ENCODE measurements at places on chromosomes 2 and 18.

GRCh38 chr2:54408288-54408687 lies 47.8 kb upstream of the SPTBN1 start:
- DNase-seq = no peak

DNA sequence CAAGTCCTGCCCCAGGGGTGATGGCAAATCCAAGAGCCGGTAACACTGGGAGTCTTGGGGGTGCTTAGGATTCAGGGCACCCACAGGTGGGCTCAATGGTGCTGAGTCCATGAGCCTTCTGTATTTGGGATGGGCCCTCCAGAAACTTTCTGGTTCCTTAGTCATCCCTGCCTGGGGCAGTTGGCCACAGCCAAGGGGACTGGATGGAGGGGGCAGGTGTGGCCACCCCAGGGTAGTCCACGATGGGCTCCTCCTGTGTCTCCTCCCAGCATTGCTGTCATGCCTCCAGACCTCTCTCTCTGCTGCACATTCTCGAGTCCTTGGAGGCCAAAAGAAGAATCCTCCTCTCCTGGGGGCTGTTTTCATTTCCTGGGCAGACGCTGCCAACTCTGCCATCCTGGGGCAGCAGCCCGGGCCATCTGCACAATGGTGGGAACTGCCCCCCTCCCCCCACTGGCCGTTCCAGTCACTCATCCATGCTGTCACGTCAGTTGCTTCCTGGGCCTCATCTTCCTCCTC lies 158.0 kb upstream of the TWIST2 start:
- no peak for DNase-seq

GRCh38 chr2:174327841-174328113 lies 7.0 kb upstream of the SP9 start:
- no peak for DNase-seq

DNA sequence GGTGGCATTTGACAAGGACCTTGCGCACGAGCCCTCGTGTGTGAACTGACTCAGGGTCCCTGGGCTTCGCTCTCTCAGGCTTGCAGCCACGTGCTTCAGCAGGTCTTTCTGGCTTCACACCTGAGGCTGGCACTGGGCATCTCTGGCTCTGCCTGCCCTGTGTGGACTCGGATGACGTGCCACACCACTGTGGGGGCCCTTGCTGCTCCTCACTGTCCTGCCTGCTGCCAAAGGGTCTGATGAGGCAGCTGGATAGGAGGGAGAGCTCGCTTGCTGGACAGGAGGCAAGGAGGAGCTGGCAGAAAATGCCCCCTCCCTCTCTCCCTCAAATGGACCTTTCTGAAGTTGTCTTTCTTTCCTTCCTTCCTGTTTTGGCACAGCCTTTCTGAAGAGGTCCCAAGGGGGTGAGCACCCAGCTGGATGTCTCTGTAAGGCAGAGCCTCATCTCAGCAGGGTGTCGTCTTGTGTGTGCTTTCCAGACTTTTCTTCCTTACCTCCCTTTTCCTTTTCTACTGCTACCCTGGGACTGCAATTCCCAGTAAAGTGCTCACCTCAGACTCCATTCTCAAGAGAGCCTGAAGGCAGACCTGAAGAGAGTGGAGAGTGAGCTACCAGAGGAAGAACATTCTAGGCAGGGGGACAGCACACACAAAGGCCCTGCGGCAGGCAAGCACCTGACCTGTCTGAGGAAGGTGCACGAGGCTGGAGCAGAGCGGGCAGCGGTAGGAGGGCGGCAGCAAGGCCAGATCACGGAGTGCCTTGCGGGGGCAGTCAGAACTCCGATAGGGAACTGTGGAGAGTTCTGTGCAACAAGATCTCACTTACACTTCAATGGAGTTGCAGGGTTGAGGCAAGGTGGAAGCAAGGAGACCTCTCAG lies 5.3 kb downstream of the PER2 start:
- no peak for DNase-seq

- no peak for DNase-seq
These were observed 41.7 kb downstream of the RAMP1 start for GRCh38 chr2:237900891-237901831.

- DNase-seq = no peak
These were observed 146.3 kb upstream of the APCDD1 start for GRCh38 chr18:10308154-10308553.

DNA sequence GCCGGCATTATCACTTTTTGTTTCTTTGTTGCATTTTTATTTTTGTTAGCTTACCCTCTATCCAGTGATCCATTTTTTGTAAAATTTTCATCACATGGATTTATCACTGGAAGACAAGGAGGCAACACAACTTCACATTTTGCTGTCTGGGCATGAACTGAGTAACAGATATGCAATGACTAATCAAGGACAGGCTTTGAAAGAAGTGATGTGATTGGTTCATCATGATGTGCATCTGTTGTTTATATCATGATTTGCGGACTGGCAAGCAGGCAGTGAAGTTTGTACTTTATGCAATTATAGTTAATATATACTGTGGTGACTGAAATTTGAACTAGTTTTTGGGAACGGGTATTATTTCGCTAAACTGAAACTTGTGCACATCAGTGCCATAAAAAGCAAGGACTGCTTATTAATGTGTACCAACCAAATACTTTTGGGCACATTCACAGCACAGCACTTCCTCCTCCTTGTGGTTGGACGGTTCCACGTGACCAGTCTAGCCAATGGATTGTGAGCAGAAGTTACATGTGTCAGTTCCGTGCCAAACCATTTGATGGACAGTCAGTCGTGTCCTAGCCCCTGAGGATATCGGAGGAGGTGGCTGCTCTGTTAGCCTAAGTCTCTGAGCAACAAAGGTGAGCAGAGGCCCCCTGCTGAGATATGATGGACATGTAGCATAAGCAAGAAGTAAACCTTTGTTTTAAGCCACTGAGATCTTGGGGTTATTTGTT lies 201.4 kb upstream of the SIX2 start:
- DNase-seq = no peak

DNA sequence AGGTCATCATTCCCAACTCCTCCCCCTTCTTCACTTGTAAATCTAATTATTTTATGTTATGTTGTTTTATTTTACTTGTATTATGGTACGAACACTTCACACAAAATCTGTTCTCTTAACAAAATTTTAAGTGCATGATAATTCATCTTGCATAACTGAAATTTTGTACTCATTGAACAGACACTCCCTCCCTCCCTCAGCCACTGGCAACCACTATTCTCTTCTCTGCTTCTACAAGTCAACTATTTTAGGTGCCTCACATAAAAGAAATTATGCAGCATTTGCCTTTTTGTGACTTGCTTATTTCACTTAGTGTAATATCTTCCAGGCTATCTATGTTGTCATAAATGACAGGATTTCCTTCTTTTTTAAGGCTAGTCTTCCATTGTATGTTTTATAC lies 30.4 kb upstream of the OSBPL6 start:
- no peak for DNase-seq

- DNase-seq = no peak
These were observed 30.7 kb downstream of the METTL4 start for GRCh38 chr18:2540575-2540974.

DNA sequence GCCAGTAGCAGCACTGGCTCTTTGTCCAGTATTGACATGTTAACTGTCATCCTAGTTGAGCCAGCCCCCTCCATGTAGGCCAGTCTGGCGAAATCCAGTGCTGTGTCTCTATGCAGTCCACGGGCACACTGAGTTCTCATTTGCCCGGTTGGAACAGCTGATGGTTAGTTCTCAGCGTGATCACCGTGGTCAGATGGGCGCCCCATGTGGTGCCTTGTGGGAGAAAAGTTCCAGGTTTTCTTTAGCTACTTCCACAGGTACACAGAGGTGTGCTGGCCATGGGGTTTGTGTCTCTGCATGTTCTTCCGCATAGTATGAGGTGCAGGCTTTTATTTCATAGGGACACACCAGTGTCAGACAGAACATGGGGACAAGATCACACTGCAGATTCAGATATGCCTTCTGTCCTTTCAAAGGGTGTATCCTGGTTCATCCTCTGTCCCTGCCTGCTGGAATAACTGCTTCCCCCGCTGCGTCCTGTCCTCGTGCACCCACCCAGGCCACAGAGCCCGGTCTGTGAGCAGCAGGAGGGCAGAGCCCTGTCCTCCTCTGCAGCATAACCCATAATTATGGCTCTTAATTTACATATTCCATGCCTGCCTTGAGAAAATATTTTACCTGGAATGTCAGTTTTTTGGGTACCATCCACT lies 334.1 kb downstream of the GBX2 start:
- no peak for DNase-seq

GRCh38 chr2:30778611-30779010 lies 28.6 kb downstream of the CAPN13 start:
- DNase-seq = no peak

DNA sequence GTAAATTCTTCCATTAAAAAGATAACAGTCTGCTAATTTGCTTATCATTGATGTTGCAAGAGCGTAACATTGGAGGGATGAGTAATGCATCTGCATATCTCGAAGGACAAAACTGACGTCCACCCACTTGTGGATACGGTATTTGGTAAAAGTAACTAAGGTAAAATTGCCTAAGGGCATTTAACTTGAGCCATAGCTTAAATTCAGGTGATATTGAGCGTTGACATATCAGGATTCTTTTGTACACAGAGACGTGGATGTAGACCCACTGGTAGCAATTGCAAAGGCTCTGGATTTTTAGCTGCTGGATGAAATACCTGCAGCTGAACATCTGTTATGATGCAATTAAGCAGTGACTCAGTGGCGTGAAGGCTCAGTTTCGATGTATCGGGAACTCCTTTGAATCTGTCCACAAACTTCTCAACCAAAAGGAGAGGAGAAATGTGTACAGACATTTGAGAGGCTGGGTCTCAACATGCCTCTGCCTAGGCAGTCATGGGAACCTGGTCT lies 119.3 kb downstream of the SPTBN1 start:
- DNase-seq = no peak

GRCh38 chr2:68043695-68044094 lies 19.1 kb downstream of the C1D start:
- DNase-seq = no peak

DNA sequence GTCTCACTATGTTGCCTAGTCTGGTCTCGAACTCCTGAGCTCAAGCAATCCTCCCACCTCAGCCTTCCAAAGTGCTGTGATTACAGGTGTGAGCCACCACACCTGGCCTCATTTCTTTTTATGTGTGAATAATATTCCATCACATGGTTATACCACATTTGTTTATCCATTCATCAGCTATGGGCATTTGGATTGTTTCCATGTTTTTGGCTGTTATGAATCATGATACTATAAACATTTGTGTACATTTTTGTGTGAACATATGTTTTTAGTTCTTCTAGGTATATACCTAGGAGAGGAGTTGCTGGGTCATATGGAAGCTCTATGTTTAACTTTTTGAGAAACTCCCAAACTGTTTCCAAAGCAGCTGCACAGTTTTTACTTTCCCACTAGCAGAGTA lies 24.4 kb downstream of the PKP4 start:
- DNase-seq = no peak

GRCh38 chr2:128687565-128687964 lies 368.9 kb upstream of the HS6ST1 start:
- no peak for DNase-seq

DNA sequence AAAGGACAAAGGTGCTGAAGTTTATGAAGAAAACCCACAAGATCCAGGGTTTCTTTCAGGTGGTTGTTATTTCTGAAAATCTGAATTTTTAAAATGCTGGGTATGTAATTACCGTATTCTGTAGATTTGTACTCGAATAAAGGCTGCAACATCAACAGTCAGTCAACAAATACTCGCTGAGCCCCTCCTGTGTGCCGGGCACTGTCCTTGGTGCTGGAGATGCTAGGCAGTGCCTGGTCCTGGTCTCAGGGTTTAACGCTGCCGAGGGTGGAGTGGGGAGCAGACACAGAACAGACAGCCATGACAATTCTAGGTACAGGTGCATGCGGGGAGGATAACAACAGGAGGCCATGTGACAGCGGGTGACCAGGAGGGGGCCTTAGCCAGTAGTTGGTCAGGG lies 27.2 kb upstream of the PDIA6 start:
- no peak for DNase-seq

DNA sequence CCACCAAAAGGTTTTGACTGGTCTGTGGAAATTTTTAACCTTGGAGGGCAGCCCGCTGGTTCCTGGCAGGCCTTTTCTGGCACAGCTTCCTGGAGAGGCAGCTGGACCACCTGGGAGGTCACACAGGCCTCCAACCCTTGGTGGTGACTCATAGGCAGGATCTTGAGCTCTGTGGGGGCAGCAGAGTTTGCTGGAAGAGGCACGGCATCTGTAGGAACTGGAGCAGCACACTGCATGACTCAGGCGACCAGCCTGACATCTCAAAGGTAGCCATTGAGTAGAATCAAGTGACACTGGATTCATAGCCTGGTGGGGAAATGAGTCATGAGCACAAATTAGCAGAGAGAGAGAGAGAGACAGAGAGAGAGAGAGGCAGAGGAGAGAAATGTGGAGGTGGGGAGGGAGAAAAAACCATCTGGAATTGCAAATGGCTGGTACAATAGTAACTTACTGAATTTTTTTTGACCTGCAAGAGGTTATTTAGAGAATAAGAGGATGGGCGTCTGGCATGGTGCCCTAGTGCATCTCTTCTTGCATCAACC lies 57.4 kb downstream of the TRPM8 start:
- peak; percentile 17 for DNase-seq

GRCh38 chr2:116719836-116720235 lies 1094.7 kb upstream of the DDX18 start:
- no peak for DNase-seq

GRCh38 chr2:169721016-169721415 lies 12.6 kb upstream of the KLHL23 start:
- no peak for DNase-seq

All from tibial nerve (tissue), 4 donors.